ENCODE measurements at places on chromosomes 2 and 18.

DNA sequence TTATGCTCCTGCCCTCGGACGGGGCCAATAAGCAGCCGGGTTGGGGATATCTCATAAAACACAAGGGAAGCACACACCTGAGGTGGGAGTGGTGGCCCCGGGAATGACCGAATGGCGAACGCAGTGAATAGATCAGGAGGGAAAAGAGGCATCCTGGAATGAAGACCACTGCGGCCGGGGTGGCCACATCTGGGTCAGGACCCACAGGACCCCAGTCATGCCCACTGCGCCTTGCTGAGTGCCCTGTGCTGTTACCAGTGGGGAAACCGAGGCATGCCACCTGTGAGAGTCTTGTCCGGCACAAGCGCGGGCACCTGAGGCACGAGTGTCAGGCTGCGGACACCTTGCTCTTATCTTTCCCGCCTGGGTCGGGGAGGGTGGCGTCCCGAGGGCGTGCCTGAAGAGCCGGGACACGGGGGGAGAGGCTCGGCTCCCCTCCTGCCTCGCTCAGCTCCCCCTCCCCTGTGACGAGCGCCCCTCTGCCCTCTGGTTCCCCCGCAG lies 1.6 kb downstream of the PDCD1 start:
- no peak for DNase-seq

GRCh38 chr18:75829091-75829490 lies 401.6 kb upstream of the SMIM21 start:
- no peak for DNase-seq

- DNase-seq, result no peak
Measured at GRCh38 chr2:127355407-127356008, 32.3 kb downstream of the MAP3K2 start.

GRCh38 chr2:100136310-100136709 lies 6.1 kb downstream of the AFF3 start:
- no peak for DNase-seq

DNA sequence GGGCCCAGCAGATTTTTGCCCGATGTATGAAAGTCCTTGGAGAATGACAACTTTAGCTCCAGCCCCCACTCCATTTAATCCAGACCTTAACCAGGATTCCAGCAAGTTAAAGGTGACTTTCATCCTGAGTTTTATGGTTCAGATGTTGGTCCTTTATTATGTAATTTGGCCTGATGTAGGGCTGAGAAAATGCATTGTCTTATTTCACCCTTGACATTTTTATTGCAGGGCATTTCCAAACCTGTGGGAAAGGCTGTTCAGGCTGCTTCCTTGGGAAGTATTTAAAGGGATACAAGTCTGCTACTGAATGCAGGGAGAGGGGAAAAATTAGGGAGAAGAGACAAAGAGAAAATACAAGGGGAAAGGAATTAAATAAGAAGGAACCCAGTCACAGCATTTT lies 48.8 kb downstream of the ASB1 start:
- DNase-seq, result no peak

DNA sequence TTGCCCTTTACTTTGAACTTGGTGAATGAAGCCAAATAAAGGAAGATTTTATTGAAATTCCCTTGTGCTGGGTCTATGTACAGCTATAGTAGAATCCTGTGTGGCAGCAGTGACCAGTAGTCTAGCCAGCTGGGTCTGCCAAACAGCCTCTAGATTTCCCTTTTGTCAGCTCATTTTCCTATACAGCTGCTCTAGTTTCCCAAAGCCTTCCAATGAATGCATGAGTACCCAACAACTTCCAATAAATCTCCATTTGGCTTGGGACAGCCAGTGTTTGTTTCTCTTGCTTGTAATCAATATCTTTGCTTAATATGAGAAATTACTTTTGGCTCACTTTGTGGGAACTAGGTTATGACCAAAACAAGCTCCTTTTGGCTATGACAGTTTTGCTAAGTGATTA lies 43.6 kb downstream of the SCN9A start:
- DNase-seq, result no peak

Data from NCI-H748 treated with DMSO at 0.1 percent for 48 hours (cell line).